ENCODE measurements at places on chromosomes 1 and 21.

GRCh38 chr1:43545695-43546387 is 15.2 kb downstream of the PTPRF start:
- peak; percentile 77 for DNase-seq

- DNase-seq: no peak
Measured at GRCh38 chr1:89908273-89908671, 86.6 kb upstream of the ZNF326 start.

DNA sequence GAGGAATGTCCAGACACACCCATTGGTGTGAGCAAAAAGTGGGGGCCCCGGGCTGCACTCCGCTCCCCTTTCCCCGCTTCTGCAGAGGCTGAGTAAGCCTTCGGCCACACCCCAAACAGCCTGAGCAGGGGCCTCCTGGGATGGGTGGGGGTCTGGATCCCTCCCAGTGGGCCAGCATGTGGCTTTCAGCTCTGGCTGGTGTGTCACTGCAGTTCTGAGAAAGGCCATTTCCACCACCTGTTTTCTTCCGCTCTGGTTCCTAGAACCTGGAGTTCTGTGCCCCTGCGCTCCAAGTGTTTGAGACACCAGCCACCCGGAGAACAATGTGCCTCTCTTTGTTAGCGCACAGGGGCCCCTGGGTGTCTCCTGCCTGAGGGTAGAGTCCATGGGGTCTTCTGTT is 30.9 kb downstream of the SLC37A1 start:
- no peak for DNase-seq

DNA sequence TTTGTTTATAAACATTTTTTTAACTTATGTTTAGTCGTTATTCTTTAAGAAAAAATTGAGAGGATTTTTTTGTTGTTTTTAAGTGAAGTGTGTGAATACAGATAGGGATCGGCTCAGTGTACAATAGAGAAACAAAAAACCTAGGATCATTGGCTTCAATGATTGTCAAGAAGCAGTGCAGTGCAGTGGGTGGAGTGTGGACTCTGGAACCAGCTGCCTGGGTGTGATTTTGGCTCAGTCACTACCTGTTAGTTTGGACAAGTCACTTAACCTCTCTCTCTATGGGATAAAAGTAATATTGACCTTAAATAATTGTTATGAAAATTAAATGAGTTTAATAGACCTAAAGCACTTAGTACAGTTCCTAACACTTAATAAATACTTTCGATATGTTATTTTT is 41.3 kb downstream of the SCCPDH start:
- DNase-seq: no peak

GRCh38 chr1:232568331-232568852 is 61.5 kb downstream of the SIPA1L2 start:
- DNase-seq: no peak

GRCh38 chr1:229410370-229410691 is 23.6 kb downstream of the ACTA1 start:
- no peak for DNase-seq

Data from WERI-Rb-1 (cell line).